Camera-type eye (tissue), 1 donor: ENCODE measurements at places on chromosomes 2 and 18. TPM values are rescaled to one million over a fixed set of nuclear protein-coding genes. Genes with fewer than 3 reads are reported as not detected.

The TNFRSF11A gene
- 3.9 TPM for total RNA-seq

The KCNS3 gene
- total RNA-seq, result 10.9 TPM

The CAPN13 gene
- total RNA-seq, result 2.5 TPM

The GALR1 gene
- total RNA-seq, result 0.16 TPM

The MAP3K19 gene
- 0.11 TPM for total RNA-seq

The INO80B gene
- 83.5 TPM for total RNA-seq

The POMC gene
- total RNA-seq, result 3.4 TPM

The APCDD1 gene
- total RNA-seq, result 26.8 TPM

The CPSF3 gene
- 46.8 TPM for total RNA-seq

The RGPD4 gene
- 2.2 TPM for total RNA-seq

The THSD7B gene
- 30.6 TPM for total RNA-seq

The RAMP1 gene
- 6.9 TPM for total RNA-seq

The MYO3B gene
- 9.1 TPM for total RNA-seq
